ENCODE measurements at places on chromosomes 6 and 20. TPM values are rescaled to one million over a fixed set of nuclear protein-coding genes. Genes with fewer than 3 reads are reported as not detected.

- no peak overlapping the region for H3K27ac ChIP-seq
- no peaks in the 10 kb centered on the region for H3K36me3 ChIP-seq
- no peak for DNase-seq
- H3K4me1 ChIP-seq: no peaks in the 10 kb centered on the region
- no peaks in the 10 kb centered on the region for H3K27me3 ChIP-seq
Observed at GRCh38 chr6:160337991-160338390, 10.2 kb upstream of the SLC22A3 start.

Gene CLDN20
- total RNA-seq: not detected

DNA sequence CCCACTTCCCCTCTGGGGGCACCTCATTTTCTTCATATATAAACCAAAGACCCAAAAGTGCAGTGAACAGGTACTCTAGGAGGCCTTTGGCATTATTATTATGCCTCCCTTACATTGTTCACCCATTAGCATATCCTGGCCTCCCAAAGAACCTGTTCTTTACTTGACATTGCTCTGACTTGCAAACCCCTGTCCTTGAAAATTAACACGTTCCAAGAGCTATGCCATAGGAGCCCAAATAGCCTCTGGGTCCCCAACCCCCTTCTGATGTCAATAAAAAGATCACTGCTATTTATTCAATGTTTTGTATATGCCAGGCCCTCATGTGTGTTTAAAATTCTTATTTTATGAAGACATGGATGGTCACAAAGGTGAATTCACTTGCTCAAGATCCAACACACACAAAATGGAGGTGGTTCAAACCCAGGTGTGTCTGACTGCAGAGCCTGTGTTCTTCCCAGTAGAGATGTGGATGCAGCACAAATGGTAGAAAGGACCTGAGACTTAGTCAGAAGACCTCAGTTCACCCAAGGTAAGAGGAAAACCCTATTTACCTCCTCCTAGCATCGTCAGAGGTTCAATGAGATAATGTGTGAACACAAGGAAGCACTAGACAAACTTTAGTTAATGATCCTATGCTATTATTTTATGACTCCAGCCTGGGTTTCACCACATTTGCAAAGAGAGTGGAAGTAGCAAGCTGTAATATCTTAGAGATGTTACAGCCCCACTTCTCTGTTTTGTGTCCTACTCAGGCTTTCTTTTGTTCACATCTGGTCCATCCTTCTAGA is 36.6 kb downstream of the BCL2L1 start:
- peak overlapping the region; percentile 1 for H3K27ac ChIP-seq
- H3K36me3 ChIP-seq: peaks cover 40% of the 10 kb centered on the region
- H3K4me3 ChIP-seq: no peak overlapping the region
- DNase-seq: no peak
- peaks cover 41% of the 10 kb centered on the region for H3K4me1 ChIP-seq
- no peaks in the 10 kb centered on the region for H3K27me3 ChIP-seq

DNA sequence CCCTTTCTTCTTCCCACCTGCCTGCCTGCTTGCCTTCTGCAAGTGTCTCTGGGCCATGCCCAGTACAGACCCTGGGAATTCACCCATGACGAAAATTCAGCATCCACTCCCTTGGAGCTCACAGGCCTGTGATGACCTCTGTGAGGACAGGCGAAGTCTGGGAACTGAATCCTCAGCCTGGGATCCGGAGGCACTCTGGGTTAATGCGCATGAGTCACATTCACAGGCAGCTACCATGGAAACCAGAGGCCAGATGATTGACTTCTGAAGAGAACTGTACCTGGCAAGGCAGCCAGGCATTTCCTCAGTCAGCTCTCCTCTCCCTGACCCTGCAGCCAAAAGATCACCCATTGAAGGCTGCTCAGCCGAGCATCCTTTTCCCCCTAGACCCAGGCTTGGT is 41.0 kb downstream of the SLC9A8 start:
- peaks cover 57% of the 10 kb centered on the region for H3K36me3 ChIP-seq
- no peaks in the 10 kb centered on the region for H3K27me3 ChIP-seq
- H3K4me1 ChIP-seq: peaks cover 13% of the 10 kb centered on the region
- no peak overlapping the region for H3K4me3 ChIP-seq
- DNase-seq: no peak

Gene FAM217A
- total RNA-seq: not detected

DNA sequence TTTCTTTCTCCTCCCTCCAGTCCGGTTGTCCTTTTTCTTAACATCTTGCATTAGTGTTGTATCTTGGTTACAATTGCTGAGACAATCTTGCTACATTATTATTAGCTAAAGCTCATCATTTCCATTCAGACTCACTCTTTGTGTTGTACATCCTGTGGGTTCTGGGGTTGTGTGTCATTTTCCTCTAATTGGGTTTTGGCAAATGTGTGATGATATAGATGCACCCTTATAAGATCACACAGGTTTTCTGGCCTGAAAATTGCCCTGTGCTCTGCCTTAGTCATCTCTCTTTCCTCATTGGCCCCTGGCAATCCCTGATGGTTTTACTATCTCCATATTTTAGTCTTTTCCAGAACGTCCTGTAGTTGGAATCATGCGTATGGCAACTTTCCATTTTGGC is 60.1 kb downstream of the PPP1R14C start:
- no peaks in the 10 kb centered on the region for H3K4me1 ChIP-seq
- H3K27me3 ChIP-seq: no peaks in the 10 kb centered on the region
- H3K36me3 ChIP-seq: no peaks in the 10 kb centered on the region
- H3K27ac ChIP-seq: no peak overlapping the region
- no peak overlapping the region for H3K4me3 ChIP-seq
- no peak for DNase-seq

DNA sequence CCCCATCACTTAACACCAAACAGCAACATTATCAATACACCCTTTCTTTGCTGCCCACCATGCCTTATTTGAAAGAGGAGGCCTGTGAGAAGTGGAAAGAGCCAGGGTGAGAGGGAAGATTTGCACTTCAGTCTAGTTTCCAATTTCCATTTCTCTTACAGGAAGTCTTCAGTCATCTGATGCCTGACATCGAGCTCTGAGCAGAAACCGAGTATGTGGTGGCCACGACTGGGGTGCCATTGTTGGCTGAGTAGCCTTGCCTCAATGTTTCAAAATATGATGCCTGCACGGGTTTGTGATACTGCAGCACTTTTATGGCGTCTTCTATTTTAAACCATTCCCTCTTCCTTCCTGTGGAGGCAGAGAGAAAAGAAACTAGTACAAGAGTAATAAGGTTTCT is 39.8 kb upstream of the SMIM29 start:
- no peak for DNase-seq
- no peak overlapping the region for H3K4me3 ChIP-seq
- peaks cover 22% of the 10 kb centered on the region for H3K36me3 ChIP-seq

Gene TRERF1
- total RNA-seq: 3.8 TPM

- no peak for DNase-seq
- no peaks in the 10 kb centered on the region for H3K4me1 ChIP-seq
- no peak overlapping the region for H3K4me3 ChIP-seq
- H3K27me3 ChIP-seq: no peaks in the 10 kb centered on the region
Observed at GRCh38 chr20:15840636-15841301, 732.5 kb downstream of the KIF16B start.

Gene KCNK5
- total RNA-seq: 10.0 TPM

- H3K4me3 ChIP-seq: no peak overlapping the region
- H3K36me3 ChIP-seq: peaks cover 71% of the 10 kb centered on the region
- no peak for DNase-seq
- H3K27me3 ChIP-seq: no peaks in the 10 kb centered on the region
Observed at GRCh38 chr6:148529010-148529409, 186.4 kb downstream of the SASH1 start.

- peaks cover 4% of the 10 kb centered on the region for H3K27me3 ChIP-seq
- DNase-seq: no peak
- H3K27ac ChIP-seq: no peak overlapping the region
- H3K4me3 ChIP-seq: no peak overlapping the region
- no peaks in the 10 kb centered on the region for H3K36me3 ChIP-seq
Observed at GRCh38 chr20:29410806-29411457, 1846.5 kb upstream of the DEFB115 start.

Gene SIRPB1
- 11.6 TPM for total RNA-seq

GRCh38 chr6:112443179-112444065 is 96.3 kb downstream of the RFPL4B start:
- H3K4me1 ChIP-seq: no peaks in the 10 kb centered on the region
- no peak for DNase-seq
- no peak overlapping the region for H3K27ac ChIP-seq
- no peaks in the 10 kb centered on the region for H3K36me3 ChIP-seq

DNA sequence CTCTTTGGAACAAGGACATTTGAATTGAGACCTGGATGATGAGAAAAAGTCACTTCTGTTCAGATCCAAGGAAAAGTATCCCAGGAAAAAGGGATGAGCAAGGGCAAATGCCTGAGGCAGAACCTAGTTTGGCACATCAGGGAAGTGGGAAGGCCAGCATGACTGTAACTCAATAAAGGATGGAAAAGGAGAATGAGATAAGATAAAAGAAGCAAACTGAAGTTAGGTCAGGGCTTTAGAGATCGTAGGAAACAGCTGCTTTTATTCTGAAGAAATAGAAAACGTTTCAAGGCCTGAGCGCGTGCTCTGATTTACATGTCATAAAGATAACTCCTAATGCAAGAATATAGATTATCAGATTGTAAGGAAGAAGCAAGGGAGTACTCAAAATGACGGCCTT is 450.0 kb downstream of the FRK start:
- H3K4me1 ChIP-seq: no peaks in the 10 kb centered on the region
- no peak overlapping the region for H3K27ac ChIP-seq
- H3K36me3 ChIP-seq: no peaks in the 10 kb centered on the region
- no peak for DNase-seq

GRCh38 chr6:161138543-161139303 is 135.1 kb downstream of the AGPAT4 start:
- no peak overlapping the region for H3K27ac ChIP-seq
- H3K36me3 ChIP-seq: no peaks in the 10 kb centered on the region
- no peaks in the 10 kb centered on the region for H3K4me1 ChIP-seq
- no peak for DNase-seq

- H3K27ac ChIP-seq: no peak overlapping the region
- no peaks in the 10 kb centered on the region for H3K27me3 ChIP-seq
- H3K4me3 ChIP-seq: no peak overlapping the region
- no peaks in the 10 kb centered on the region for H3K36me3 ChIP-seq
- no peaks in the 10 kb centered on the region for H3K4me1 ChIP-seq
Observed at GRCh38 chr6:159351707-159352106, 182.5 kb downstream of the FNDC1 start.

GRCh38 chr6:95649451-95649850 is 72.1 kb downstream of the MANEA start:
- DNase-seq: no peak
- H3K4me1 ChIP-seq: no peaks in the 10 kb centered on the region
- H3K4me3 ChIP-seq: no peak overlapping the region
- no peak overlapping the region for H3K27ac ChIP-seq
- H3K27me3 ChIP-seq: no peaks in the 10 kb centered on the region
- H3K36me3 ChIP-seq: no peaks in the 10 kb centered on the region

GRCh38 chr6:37741757-37742400 is 44.2 kb upstream of the MDGA1 start:
- H3K4me1 ChIP-seq: no peaks in the 10 kb centered on the region
- H3K36me3 ChIP-seq: no peaks in the 10 kb centered on the region
- H3K4me3 ChIP-seq: no peak overlapping the region
- DNase-seq: no peak
- H3K27me3 ChIP-seq: peaks cover 4% of the 10 kb centered on the region
- no peak overlapping the region for H3K27ac ChIP-seq

- DNase-seq: no peak
- H3K36me3 ChIP-seq: no peaks in the 10 kb centered on the region
- H3K4me1 ChIP-seq: no peaks in the 10 kb centered on the region
- no peak overlapping the region for H3K4me3 ChIP-seq
Observed at GRCh38 chr6:124670801-124671200, 291.4 kb upstream of the RNF217 start.

DNA sequence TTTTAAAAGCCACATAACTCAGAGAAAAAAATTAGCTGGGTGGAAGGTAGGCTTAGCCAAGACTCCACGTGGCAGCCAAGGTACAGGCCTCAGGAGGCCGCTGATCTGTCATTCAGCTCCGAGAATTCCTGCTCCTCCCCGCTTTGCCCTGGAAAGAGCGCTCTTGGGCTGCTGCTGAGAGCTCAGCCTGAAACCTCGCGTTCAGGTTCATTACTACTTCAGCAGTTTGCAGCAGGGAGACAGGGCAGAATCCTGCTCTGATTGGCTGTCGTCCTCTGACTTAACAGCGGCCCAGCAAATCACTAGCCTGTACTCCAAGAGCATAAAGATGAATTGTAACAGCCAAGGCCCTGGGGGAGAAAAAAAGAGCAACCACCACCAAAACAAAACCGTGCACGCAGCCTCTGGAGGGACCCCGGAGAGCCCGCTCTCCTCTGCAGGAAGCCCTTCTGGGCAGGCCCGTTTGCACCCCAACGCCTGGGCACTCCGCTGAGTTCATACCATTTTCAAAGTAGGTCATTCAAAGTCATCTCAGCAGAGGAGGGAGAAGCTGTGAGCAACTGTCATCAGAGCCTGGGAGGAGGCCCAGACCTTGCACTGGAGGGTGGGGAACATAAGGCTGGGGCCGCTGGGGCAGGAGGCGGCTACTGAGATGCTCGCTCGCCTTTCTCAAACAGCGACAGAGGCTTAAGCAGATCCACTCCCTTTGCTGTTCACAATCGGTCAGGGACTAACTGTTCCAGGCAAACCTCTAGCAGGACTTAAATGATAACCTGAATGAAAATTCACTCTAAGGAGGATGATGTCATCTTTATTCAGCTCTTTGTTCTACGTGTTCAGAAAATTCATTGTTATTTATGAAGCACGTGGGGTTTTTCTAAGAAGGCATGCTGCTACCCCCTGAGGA is 42.3 kb upstream of the ATXN1 start:
- peaks cover 4% of the 10 kb centered on the region for H3K4me1 ChIP-seq
- no peaks in the 10 kb centered on the region for H3K36me3 ChIP-seq
- no peak overlapping the region for H3K4me3 ChIP-seq
- no peak for DNase-seq
- H3K27ac ChIP-seq: no peak overlapping the region
- H3K27me3 ChIP-seq: no peaks in the 10 kb centered on the region

- H3K36me3 ChIP-seq: no peaks in the 10 kb centered on the region
- no peaks in the 10 kb centered on the region for H3K27me3 ChIP-seq
- no peak for DNase-seq
- H3K4me1 ChIP-seq: peaks cover 9% of the 10 kb centered on the region
Observed at GRCh38 chr20:50845566-50846215, 50.8 kb downstream of the BCAS4 start.

Gene CNR1
- total RNA-seq: 21.6 TPM

Measured in upper lobe of right lung (tissue), 1 donor.